ENCODE measurements at places on chromosomes 12 and 14. TPM values are rescaled to one million over a fixed set of nuclear protein-coding genes. Genes with fewer than 3 reads are reported as not detected.

DNA sequence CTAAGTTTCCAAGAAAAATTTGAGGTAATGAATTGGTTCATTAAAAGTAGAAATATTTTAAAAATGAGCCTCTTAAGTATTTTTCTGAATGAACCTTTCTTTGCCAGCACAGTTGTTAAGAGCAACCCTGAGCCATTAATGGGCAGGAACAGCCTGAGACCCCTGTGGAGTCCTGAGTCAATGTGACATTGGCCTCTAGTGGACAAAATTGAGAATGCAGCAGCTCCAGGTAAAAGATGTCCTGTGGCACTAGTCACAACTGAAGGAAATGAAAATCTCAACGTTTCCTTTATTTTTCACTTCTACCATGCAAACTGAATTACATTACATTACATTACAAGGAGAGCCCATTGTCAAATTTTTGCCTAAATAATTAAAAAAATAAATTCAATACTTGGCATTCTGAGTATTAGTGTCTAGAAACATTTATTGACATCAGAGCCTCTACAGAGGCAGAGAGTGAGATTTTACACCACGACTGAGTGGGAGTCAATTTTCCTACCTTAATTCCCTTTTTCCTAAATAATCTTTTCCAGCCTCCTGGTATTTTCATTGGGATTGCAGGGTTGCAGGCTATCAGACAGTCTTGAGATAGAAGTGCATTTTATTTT lies 135.7 kb downstream of the PPM1H start:
- H3K36me3 ChIP-seq: no peaks in the 10 kb centered on the region
- H3K4me1 ChIP-seq: no peaks in the 10 kb centered on the region
- H3K27me3 ChIP-seq: no peaks in the 10 kb centered on the region
- peak; percentile 94 for DNase-seq

DNA sequence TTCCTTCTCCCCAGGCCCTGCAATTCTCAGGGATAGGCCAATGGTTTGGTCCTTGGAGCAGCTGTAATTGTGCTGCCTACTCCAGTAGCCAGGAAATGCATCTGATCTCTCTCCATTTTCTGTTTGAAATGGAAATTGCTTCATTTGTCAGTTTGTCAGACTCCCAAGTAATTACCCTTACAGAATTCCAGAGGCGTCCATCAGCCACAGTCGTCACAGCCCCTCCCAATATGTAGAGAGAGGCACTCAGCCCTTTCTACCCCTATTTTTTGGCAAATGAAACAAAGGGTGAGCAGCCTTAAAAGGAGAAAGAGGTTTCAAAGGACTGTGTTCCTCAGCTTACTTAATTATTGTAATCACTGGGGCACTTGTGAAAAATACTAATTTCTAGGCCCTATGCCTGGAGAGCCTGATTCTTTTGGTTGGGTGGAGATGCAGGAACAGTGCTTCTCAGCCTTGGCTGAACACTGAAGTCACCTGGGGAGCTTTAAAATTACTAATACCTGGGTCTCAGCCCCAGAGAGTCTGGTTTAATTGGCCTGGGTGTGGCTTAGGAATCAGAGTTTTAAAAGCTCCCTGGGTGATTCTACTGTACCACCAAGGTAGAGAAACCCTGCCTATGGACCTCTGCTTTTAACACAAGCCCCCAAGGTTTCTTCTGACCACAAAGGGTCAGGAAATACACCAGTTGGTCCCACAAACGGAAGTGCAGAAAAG lies 190.0 kb downstream of the EMP1 start:
- DNase-seq: no peak
- no peak overlapping the region for H3K27ac ChIP-seq
- peaks cover 16% of the 10 kb centered on the region for H3K4me1 ChIP-seq

DNA sequence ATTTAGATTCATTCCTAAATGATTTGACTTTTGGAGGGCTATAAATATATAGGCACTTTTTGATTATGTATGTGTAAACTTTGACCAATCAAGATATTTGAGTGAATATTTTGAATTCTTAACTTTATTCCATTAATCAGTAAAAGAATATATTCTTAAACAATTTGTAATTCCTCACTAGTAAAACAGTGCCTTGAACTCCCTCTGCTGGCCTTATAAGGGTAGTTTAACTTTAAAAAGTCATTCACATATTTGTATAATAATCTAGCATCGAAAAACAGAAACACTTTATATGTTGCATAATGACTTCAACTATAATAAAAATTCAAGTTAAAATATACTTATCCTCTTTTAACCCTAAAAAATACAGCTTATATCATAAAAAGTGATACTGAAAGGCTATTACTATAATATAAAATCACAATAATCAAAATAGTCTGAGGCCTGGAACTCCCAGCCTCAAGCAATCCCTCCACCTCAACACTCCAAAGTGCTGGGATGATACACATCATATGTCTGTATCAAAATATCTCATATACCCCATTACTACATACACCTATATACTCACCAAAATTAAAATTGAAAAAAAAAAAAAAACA lies 31.2 kb downstream of the CCDC59 start:
- no peaks in the 10 kb centered on the region for H3K4me1 ChIP-seq
- no peaks in the 10 kb centered on the region for H3K27me3 ChIP-seq
- no peak for DNase-seq
- no peak overlapping the region for H3K27ac ChIP-seq
- H3K4me3 ChIP-seq: no peak overlapping the region

The ITGB7 gene
- total RNA-seq: 15.1 TPM

All from tibial nerve (tissue), 4 donors.